Psoas muscle (tissue), 8 donors: ENCODE measurements at places on chromosomes 1 and 21. TPM values are rescaled to one million over a fixed set of nuclear protein-coding genes. Genes with fewer than 3 reads are reported as not detected.

GRCh38 chr1:109239409-109240068, 9.8 kb upstream of the CELSR2 start:
- no peak for DNase-seq

DNA sequence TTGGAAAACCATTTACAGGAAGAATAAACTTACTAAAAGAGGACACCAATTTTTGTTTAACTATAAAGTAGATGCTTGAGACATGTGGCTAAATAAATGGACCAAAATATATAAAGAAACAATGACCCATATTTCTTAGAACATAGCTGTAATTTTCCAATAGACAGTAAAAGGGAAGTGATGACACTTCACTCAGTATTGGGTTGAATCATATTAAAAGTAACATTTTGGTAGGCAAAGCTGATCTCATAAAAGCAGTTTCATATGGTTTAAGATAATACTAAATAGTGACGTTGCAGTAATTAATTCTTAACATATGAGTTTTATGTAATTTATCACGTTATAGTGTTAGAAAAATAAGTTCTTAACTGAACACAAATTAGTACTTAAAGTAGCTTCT, 308.9 kb upstream of the RUNX1 start:
- no peak for DNase-seq

DNA sequence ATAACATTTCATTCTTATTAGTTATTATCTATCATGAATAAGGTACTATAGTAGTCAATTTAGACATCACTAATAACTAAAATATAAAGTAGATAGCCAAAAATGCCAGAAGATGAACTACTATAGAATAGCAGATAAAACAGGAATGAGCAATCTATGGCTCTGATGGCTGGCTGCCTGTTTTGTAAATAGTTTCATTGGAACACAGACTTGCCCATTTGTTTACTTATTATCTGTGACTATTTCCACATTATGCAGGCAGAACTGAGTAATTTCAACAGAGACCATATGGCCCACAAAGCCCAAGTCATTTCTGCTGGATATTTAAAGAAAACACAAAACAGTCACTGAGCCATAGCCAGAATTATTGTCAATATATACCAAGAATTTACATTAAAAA, 222.1 kb downstream of the COL24A1 start:
- no peak for DNase-seq

- no peak for DNase-seq
Measured at GRCh38 chr1:92299477-92300150, 755 bp downstream of the RPAP2 start.

The ATAD3C gene
- total RNA-seq = 0.67 TPM
